ENCODE measurements at places on chromosomes 7 and 10.

GRCh38 chr7:93819699-93820098, 70.9 kb downstream of the TFPI2 start:
- DNase-seq: no peak

DNA sequence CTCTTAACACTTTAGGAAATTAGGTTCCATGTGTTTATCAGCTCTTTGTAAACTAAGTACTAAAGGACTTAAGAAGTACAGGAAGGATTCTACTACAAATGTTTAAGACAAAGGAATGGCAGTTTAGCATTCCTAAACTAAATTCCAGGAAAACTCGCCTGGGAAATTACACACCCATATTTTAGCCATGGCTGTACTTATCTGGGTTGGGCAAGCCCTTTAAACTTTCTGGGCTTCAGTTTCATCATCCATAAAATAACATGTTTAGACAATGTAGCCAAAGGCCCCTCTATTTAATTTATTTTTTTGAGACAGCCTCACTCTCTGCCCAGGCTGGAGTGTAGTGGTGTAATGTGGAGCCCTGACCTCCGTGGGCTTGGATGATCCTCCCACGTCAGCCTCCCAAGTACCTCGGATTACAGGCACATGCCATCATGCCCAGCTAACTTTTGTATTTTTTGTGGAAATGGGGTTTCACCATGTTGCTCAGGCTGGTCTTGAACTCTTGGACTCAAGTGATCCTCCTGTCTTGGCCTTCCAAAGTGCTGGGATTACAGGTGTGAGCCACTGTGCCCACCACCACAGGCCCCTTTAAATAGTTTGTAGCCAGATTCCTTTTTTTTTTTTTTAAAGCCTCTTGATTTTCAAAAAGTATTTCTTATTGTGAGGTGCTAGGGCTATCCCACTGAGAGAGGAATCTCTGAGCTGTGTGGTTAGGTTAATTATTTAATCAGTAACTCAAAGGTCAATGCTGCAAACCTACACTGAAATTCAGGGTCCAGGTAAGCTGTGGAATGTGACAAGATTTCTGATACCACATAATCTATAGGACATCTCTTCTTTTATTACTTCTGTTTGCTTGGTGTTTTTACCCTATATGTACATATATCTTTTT, 32.1 kb downstream of the TMEM60 start:
- DNase-seq: no peak

GRCh38 chr7:26485367-26485934, 193.8 kb downstream of the SNX10 start:
- DNase-seq: no peak

- no peak for DNase-seq
These were observed 34.1 kb upstream of the MKI67 start for GRCh38 chr10:128160297-128160711.

DNA sequence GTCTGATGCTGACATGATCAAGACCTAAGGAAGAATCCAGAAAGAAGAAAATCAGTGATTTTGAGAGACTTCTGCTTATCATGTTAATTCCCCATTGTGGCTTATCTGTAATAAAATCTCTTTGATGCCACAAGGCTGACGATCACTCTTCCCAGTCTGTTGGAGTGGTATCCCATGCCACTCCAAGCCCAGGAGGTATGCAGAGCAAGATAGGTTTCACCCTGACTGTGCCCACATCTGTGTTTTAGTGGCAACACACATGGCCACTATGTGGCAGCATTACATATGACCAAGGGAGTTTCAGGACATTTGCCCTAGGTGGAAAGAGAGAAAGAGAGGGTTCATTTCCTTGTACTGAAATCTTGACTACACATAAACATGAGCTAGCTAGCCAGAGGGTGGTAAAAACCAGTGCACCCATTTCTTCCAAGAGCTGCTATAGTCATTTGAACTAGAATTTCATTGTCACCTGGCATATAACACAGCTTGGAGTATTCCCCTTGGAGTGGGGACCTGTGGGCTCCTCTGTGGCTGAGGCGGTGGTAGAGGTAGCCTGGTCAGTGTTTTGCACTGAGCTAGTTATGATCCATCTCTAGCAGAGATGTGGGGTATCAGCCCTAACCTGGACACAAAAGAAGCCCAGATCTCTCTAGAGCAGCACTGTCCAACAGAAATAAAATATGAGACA, 20.8 kb downstream of the LAMB4 start:
- DNase-seq: peak; percentile 16

DNA sequence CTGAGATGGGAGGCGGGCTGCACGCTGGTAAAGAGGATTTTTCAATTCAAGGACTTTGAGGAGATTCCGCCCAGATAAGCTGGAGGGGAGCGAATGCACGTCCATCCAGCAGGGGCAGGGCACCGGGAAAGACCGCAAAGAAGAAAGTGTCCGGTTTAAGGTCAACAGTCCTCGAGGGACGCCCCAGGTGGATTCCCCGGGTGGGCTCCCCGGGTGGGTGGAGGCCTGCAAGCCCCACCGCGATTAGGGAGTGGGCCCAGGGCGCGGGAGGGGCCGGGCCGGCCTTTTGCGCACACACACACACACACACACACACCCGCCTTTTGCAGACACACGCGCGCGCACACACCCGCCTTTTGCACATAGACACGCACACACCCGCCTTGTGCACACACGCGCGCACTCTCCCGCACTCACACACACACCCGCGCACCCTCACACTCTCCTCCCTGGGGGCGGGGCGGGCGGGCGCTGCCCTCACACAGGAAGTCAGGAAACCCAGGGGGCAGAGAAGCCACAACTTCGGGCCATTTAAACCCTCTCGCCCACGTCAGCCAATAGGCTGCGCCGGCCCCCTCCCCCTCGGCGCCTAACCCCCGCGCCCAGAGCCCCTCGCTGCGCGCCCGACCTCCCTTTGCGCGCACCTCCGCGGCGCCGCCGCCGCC, 615 bp downstream of the ARHGAP12 start:
- DNase-seq: peak; percentile 37

DNA sequence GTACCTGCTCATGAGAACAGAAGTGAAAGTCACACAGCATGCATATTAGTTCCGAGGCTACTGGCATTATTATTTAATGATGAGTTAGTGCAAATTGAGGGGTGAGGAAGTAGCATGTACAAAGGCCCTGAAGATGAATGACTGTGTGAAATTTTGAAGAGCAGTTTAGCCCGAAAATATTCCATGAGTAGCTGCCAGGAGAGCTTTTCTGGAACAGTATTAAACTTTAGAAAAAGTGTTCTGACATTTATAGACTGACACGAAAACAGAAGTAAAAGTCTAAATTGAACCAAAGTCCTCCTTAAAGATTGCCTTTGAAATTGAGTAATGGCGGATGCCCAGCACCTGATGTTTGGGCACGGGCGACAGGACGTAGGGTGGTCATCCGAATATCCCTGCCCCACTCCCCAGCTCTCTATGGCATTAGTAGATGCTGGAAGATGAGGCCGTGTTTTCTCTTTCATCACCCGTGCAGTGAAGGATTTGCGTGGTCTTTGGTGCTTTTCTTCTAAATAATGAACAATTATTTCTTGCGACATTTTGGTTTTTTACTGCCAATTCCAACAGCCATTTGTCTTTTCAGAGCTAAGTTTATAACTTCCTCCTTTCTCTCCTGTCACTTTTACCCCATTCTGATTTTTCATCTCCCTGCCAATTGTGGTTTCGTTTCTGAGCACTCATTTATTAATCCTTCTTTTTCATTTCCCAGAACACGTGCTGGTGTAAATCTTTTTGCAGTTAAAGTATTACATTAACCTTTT, 192.6 kb downstream of the MGMT start:
- no peak for DNase-seq

GRCh38 chr10:97217299-97217698, 31.5 kb upstream of the SLIT1 start:
- no peak for DNase-seq

DNA sequence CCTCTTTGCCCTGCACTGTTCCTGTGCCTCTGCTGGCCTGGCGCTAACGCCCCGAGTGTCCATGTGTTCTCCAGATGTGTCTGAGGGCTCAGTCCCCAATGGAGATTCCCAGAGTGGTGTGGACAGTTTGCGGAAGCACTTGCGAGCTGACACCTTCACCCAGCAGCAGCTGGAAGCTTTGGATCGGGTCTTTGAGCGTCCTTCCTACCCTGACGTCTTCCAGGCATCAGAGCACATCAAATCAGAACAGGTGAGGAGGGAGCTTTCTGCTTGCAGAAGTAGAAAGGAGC, 60.9 kb downstream of the PAX2 start:
- DNase-seq: no peak

DNA sequence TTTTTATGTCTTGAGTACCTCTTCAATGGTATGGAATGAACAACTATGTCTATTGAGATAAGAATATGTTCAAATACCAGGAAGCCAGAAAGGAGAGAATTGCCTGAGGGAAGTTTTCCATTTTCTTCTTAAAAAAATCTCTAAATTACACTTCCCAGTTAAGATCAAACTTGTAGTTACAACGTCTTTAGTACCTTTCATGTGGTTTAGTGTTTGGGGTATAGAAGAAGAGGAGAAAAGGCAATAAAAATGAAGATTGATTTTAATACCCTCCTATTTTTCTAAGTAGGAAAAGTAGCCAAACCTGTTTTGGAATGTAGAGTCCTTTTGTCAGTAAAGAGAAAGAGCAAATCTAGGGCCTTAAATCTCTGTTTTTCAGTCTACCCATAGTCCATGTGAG, 470.0 kb upstream of the SEMA3A start:
- DNase-seq: no peak

GRCh38 chr10:124068929-124069328, 24.5 kb downstream of the CHST15 start:
- no peak for DNase-seq

DNA sequence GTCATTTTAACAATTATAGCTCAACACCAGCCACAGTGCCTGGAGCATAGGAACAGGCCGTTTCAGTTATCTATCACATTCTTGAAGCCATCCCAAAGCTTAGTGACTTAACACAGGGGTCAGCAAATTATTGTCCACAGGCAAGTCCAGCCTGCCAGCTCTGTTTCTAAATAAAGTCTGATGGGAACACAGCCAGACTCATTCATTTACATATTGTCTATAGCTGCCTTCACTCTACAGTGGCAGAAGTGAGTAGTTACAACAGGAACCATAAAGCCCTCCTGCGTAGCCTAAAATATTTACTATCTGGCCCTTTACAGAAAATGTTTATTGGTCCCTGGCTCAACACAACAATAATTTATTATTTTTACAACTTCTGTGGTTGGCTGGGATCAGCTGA, 407.5 kb upstream of the AUTS2 start:
- no peak for DNase-seq

DNA sequence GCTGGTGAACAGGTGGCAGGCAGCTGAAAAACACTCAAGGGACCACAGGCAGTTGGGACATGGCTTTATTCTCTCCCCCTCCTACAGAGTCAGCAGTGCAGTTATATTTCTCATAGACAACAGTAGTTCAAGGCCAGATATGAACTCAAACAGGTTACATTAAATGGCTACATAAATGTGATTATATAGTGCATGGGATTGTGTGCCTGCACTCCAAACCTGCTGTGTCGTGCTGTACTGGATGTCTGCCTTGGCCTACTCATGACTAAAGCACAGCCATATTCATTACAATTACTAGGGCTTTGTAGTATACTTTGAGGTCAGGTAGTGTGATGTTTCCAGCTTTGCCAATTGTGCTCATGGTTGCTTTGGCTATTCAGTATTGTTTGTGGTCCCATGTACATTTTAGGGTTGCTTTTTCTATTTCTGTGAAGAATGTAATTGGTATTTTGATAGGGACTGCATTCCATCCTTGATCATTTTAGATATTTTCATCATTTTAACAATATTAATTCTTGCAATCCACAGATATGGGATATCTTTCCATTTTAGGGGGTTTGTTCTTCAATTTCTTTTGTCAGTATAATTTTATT, 393.6 kb downstream of the CNTNAP2 start:
- no peak for DNase-seq

DNA sequence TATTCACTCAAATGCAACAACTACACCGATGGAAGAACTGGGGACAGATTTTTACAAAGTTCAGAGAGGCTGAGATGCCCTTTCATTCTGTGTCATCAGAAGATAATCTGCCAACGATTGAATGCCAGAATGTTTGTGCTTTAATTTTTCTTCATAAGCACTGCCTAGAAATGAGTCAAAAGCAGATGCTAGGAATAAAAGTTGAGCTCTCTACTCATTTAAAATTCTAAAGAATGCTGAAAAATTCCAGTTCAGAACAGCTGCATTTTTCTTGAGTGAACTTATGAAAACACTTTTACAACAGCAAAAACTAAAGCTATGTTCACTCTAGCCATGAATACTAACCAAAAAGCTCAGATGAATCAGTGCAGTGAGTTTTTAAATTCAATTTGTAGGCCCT, 22.3 kb upstream of the FAM133B start:
- DNase-seq: no peak

DNA sequence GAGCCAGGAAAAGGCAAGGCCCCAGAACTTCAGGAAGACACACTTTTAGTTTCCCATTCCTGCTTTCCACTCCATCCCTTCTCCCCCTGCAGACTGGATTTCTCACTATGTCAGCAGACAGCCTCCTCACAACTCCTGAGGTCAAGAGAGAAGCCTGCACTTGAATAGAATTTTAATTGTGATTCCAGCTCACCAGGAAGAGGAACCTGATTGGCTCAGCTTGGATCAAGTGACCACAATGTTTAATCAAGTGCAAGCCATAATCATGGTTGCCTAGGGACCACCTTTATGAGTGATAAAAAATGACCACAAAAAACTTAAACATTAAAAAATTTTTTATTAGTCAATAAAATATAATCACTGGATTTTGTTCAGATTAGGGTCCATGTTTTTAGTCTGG, 244.7 kb upstream of the RHOBTB1 start:
- no peak for DNase-seq

DNA sequence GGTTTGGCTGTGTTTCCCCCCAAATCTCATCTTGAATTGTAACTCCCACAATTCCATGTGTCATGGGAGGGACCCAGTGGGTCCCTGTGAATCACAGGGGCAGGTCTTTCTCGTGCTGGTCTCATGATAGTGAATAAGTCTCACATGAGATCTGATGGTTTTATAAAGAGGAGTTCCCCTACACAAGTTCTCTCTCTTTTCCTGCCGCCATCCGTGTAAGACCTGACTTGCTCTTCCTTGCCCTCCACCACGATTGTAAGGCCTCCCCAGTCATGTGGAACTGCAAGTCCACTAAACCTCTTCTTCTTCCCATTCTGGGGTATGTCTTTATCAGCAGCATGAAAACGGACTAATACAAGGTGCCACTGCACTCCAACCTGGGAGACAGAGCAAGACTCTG, 329.2 kb downstream of the TNS3 start:
- DNase-seq: no peak

DNA sequence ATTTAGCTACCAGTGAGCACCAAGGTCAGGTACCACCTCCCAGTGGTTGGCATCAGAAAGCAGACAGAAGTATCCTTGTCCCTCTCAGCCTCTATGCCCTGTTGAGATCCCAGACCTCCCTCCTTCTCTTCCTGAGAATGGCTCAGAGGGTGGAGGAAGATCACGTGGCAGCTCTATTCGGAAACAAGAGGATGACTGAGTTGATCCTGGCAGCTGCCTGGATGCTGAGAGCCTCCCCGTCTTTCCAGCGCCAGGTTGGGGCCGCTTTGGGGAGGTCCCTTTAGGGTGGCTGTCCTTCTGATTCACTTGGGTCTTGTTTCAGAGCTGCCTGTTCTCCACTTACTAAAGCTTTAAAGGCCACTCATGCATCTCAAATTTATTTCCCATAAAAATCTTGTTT, 36.9 kb upstream of the NPFFR1 start:
- DNase-seq: no peak

- no peak for DNase-seq
These were observed 8.9 kb upstream of the CDK1 start for GRCh38 chr10:60769406-60769805.

- DNase-seq: no peak
These were observed 121.6 kb upstream of the KLF6 start for GRCh38 chr10:3906511-3907111.

- DNase-seq: no peak
These were observed 380.2 kb downstream of the EXOC4 start for GRCh38 chr7:133633055-133633454.
